Panc1 (cell line): ENCODE measurements at places on chromosomes 3 and 15.

DNA sequence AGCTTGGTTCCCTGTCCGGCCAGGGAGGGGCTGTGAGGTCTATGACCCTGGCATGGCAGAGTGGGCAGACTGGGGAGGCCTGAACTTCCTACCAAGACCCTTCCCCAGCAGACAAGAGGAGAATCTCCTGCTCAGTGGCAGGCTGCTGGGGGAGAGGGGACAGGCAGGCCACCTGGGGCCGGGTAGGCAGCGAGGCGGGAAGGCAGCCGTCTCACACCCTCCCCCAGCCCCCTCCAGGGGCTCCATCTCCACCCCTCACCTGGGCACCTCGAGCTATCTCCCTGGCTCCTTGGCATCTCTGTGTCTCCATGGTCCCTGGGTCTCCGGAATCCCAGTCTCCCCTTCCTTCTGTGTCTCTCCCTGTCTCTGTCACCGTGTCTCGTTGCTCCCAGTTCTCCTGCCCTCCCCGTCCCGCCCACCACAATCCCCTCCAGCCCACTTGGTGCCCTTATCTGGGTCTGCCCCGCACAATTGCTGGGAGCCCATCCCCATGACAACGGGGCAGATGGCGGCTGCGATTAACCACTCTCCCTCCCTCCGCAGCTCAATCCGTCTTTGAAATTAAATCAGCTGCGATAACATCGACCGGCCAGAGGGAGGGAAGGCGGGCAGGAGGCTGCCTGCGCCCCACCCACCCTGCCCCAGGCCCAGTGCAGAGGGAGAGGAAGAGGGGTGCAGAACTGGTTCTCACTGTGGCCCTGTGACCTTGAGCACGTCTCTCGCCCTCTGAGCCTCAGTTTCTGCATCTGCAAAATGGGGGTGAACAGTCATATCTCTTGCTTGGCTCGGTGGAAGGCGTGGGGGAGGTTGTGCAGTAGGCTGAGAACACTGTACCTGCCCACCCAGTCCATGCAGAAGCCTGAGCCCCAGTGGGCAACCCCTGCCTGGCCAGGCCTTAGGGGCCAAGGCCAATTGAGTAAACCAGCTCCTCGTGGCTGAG is 9.6 kb downstream of the DNAJB8 start:
- no peak for DNase-seq

DNA sequence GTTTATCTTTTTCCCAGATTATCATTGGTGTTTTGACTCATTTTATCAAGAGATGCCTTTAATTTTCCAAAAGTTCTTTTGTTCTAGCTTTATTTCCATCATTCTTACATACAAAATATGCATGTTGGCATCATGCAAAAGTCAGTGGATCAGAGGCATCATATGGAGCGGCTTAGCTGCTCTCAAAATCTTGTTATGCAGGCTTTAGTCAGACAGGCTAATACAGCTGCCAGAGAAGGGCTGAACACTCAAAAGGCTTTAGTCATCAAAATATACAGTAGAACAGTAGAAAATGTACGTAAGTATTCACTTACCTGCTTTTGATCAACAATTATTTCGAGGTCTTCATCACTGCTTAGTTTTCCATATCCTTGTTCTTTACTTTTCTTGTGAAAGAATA is 65.5 kb downstream of the PEX5L start:
- no peak for DNase-seq

DNA sequence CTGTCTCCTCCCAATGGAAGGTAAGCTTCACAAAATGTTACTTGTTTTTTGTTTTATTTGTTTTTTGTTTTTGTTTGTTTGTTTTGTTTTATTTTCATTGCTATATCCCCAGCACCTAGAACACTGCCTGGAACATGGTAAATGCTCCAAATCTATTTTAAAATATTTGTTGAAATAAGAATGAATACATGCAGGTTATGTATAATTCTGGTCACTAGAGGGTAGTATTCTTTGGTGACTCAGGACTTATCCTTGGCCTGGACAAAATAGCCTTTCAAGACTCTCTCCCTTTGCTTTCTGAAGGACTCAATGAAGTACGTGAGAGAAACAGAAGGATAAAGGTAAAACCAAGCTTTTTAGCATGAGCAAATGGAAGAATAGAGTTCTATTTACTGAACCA is 46.9 kb upstream of the PPP2R3A start:
- no peak for DNase-seq

DNA sequence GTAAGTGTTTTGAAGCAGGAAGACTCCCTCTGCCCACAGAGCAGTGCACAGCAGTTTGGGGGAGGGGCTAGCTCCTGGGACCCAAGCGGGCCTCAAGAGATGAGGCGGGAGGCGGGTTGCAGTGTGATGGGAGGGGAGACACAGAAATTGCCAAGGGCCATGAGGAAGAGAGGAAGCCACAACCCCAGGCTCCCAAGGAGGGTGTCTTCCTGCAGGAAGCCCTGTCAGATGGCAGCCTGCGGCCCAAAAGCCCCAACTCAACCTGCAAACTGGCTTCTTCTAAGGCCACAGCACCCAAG is 7.3 kb upstream of the ISLR2 start:
- no peak for DNase-seq

GRCh38 chr3:186375443-186375842 is 13.4 kb upstream of the DGKG start:
- no peak for DNase-seq

DNA sequence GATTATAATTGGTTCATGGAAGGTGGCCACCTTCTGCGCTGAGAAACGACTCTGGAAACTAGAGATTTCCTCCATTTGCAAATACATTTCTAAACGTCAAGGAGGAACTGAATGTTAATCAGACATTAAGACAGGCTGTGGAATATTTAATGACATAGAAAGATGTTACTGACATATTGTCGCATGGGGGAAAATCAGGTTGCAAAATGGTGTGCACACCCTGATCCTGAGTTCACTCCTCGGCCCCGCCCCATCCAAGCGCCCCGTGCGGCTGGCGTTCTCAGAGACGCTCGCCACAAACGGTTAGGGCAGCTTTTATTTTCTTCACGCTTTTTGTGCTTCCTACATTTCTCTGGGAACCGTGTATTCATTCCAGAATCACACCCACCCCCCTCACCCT is 10.7 kb downstream of the H1-8 start:
- DNase-seq, result no peak

DNA sequence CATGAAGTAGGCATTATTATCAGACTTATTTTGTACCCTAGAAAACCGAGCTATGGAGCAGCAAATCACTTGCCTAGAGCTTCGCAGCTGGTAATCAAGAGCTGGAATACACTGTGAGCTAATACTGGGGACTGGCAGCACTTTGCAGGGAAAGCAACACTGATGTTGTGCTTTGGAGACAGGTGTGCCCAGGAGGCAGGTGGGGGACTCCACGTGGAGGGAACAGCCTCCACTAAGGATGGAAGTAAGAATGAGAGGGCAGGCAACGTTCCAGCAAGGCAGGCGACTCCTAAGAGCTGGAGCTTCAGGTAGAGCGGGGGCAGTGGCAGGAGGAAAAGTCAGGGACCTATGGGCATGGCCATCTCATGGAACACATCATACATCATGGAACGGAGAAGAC is 300.5 kb upstream of the IGF1R start:
- DNase-seq, result no peak

- no peak for DNase-seq
Measured at GRCh38 chr3:72844436-72844993, 3.7 kb downstream of the SHQ1 start.

- DNase-seq, result no peak
Measured at GRCh38 chr3:69762768-69763229, 23.5 kb downstream of the MITF start.

- no peak for DNase-seq
Measured at GRCh38 chr15:72890043-72890442, 106.5 kb upstream of the ADPGK start.

DNA sequence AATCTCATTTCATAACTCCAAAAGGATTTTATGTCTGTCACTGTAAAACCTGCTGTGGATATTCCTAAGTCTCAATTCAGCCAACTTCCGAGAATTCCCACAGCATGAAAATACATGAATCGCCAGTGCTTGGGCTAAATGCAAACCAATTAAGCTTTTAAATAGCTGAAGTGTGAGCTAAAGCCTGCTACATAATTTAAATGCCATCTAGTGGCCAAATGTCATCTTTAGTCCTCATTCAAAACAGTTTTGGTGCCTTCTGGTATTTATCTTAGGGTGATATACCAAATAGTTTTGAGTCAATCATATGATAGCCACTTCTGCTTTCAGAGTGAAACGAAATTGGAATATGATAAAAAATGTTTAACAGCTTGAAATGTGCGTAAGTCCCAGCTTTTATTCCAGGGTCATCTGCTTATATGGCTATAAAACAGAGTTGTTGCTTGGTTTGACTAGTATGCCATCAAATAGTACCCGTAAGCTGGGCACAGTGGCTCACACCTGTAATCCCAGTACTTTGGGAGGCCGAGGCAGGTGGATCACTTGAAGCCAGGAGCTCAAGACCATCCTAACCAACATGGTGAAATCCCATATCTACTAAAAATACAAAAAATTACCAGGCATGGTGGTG is 41.8 kb upstream of the CCNL1 start:
- DNase-seq, result peak; percentile 33
